Activated T-helper 9 cell treated with anti-CD3 and anti-CD28 coated beads, Interleukin-2, amount 50 U/mL, for 16 hours (primary cell): ENCODE measurements at places on chromosomes 12 and 14.

DNA sequence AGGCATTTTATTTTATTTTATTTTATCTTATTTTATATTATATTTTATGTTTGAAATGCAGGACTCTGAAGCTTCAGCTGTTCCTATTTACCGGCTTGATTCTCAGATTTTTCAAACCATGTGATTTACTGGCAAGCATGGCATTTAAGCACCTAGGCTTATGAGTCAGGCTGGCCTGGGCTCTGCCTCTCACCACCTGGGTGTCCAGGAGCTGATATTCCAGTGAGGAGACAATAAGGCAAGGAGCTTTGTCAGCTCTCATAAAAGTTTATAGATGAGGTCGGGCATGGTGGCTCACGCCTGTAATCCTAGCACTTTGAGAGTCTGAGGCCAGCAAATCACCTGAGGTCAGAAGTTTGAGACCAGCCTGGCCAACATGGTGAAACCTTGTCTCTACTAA lies 2.1 kb downstream of the DAO start:
- no peak for DNase-seq

GRCh38 chr14:92657457-92658142 lies 90.8 kb downstream of the LGMN start:
- DNase-seq, result no peak

DNA sequence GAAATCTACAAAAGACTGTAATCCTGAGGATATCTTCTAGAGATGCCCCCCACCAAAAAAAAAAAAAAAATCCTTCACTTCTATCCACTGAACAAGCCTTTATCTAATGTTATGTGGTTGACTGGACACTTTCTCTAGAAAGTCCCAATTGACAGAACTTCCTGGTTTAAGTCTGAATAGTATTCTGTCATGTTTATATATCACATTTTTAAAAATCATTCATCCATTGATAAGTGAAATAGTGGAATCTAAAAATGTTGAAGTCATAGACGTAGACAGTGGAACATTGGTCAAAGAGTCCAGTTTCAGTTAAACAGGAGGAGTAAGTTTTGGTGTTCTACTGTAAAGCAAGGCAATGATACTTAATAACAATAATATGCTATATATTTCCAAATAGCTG lies 297.0 kb downstream of the SSPN start:
- DNase-seq, result no peak

DNA sequence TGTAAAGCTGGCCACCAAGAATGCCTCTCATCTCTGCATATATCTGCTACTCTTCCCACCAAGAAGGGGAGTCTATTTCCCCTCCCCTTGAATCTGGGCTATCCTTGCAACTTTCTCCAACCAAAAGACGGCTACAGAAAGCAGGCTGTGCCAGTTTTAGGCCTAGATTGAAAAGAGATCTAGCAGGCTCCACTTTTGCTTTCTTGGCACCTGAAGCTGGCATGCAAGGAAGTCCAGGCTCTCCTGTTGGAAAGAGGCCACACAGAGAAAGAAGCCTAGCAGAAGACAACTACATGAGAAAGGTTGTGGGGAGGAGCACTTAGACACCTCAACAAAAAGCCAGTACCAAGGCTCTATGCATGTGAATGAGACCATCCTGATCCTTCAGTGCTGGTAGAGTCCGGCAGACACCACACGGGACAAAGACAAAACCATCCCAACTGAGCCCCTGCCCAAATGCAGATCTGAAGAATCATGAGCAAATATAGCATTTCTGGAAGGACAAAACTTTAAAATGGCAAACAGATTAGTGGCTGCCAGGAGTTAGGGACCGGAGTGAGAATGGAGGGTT lies 68.0 kb downstream of the SPPL3 start:
- DNase-seq, result no peak
